ENCODE measurements at places on chromosomes 16 and 17.

GRCh38 chr17:51997723-51998122 is 160.8 kb downstream of the CA10 start:
- DNase-seq, result no peak

- DNase-seq, result no peak
Measured at GRCh38 chr16:69660166-69660565, 66.2 kb downstream of the NQO1 start.

- no peak for DNase-seq
Measured at GRCh38 chr17:14580499-14580898, 279.6 kb downstream of the HS3ST3B1 start.

DNA sequence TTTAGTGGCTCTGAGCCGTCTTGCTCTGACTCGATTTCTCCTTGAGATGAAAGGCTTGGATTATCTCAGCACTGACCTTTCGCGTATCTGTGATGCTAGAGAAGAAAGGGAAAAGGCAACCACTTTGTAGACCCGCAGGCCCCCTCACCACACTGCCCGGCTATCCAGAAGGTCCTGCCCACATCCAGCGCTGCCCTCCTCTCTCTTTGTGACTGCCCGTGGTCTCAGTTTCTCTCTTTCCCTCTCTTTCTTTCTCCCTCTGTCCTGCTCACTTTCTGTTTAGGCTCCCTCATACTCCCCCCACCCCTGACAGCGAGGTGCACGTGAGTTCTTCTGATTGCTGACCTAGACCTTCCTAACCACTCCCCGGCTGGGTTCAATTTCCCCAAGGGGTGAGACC is 12.8 kb upstream of the TBX21 start:
- no peak for DNase-seq
